CD4-positive, alpha-beta memory T cell (primary cell): ENCODE measurements at places on chromosomes 4 and X. TPM values are rescaled to one million over a fixed set of nuclear protein-coding genes. Genes with fewer than 3 reads are reported as not detected.

DNA sequence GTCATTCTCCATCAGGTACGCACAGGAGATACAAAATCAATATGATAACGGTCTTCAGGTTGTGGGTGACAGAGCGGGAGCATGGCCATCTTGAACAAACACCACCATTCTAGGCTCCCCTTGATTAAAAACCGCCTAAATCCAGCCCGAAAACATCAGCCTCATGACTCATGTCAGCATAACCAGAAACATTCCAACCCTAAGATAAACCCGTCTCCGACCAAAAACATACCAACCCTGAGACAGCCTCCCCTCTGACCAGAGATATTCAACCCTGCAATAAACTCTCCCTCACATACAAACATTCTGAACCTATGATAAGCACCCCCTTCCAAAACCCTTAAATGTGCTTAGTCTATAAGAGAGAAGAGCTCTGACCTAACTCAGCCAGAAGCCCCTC lies 157.9 kb downstream of the DHRSX start:
- DNase-seq, result no peak
- H3K36me3 ChIP-seq, result no peaks in the 10 kb centered on the region
- no peak overlapping the region for H3K4me3 ChIP-seq
- H3K27ac ChIP-seq, result no peak overlapping the region

DNA sequence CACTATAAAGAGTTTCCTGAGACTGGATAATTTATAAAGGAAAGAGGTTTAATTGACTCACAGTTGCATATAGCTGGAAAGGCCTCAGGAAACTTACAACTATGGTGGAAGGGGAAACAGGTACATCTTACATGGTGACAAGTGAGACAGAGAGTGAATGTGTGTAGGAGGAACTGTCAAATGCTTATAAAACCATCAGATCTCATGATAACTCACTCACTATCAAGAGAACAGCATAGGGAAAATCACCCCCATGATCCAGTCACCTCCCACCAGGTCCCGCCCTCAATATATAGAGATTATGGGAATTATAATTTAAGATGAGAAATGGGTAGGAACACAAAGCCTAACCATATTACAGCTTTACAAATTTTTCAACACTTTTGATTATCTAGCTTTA lies 266.0 kb downstream of the DTHD1 start:
- no peak overlapping the region for H3K27ac ChIP-seq
- DNase-seq, result no peak
- H3K27me3 ChIP-seq, result no peaks in the 10 kb centered on the region
- no peaks in the 10 kb centered on the region for H3K36me3 ChIP-seq
- H3K4me3 ChIP-seq, result no peak overlapping the region

- no peaks in the 10 kb centered on the region for H3K27me3 ChIP-seq
- no peak overlapping the region for H3K4me3 ChIP-seq
- H3K36me3 ChIP-seq, result no peaks in the 10 kb centered on the region
- DNase-seq, result no peak
- H3K4me1 ChIP-seq, result no peaks in the 10 kb centered on the region
These were observed 154.6 kb downstream of the EVC2 start for GRCh38 chr4:5553801-5554200.

RNF128 gene
- total RNA-seq, result not detected

SPANXA2 gene
- not detected for total RNA-seq
